ENCODE measurements at places on chromosomes 16 and 17.

- DNase-seq: peak; percentile 17
Observed at GRCh38 chr17:42894283-42895184, 6.1 kb upstream of the G6PC1 start.

GRCh38 chr16:88510091-88510994, 57.3 kb downstream of the ZFPM1 start:
- DNase-seq: no peak

DNA sequence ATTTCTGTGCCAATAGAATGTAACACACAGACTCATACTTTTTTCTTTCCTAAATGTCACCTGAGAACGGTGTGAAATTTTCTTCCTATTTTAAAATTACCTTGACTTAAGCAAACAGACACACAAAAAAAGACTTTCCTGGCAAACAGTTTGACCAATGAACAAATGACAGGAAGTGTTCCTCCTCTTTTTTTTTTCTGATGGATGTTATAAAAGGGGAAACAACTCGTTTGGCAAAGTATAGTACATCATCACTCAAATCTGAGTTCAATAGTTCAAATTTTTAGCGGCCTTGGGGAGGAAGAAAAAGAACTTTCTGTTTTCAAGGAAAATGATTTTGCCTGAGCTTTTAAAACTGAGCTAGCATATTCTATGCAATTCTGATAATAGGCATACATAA, 19.8 kb downstream of the HS3ST3A1 start:
- DNase-seq: no peak

DNA sequence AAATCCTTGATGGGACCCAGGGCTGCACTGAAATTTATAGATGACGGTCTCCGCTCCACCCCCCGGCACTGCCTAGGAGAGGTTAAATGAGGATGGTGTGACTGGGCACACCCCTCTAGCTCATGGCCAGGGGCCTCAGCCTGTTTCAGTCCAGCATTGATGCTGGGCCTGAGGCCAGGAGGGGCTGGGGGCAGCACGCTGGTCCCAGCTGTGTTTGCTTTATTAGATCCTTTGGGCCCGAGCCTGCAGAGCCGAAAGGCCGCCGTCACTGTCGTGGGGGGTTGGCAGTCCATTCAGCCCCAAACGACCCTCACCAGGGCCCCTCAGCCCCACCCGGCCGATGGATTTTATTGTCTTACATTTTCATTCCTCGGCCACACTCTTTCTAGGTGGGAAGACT, 10.8 kb upstream of the DOK4 start:
- DNase-seq: no peak

DNA sequence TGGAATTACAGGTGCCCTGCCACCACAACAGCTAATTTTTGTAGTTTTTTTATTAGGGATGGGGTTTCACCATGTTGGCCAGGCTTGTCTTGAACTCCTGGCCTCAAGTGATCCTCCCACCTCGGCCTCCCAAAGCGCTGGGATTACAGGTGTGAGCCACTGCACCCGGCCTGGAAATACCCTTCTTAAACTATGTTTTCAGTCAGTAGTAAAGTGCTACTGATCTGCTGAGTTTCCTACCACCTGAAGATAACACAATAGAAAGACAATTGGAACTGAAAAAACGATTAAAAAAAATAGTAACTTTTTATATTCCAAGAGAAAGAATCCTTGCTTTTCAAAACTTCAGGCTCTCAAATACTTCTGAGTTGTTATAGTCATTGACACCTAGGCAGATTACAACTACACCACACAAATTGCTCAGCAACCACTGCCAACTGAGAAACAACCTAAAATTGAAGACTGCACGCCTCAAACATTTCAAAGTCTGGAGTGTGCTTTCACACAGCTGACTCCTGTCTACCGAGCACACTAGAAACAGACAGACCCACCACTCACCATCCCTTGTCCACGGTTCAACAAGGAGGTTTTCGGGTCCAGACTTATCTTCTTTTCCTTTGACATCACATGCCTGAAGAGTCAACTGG, 40.9 kb downstream of the ZZEF1 start:
- DNase-seq: no peak

DNA sequence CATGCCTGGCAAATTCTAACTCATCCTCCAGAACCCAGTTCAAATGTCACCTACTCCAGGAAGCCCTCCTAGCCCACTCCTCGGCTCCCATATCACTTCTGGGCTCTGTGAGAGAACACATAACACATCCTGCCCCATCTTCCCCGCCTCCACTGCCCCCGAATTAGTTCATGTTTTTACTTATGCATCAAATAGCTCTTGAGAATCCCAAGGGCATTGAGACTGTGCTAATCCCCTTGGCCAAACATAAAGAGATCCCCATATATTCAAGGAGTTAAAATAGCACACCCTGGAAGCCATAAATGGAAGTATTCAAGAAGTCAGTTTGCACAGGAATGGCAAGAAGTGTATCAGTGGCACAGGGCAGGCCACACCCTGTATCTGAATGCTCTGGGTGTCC, 2.0 kb upstream of the CREBBP start:
- no peak for DNase-seq

DNA sequence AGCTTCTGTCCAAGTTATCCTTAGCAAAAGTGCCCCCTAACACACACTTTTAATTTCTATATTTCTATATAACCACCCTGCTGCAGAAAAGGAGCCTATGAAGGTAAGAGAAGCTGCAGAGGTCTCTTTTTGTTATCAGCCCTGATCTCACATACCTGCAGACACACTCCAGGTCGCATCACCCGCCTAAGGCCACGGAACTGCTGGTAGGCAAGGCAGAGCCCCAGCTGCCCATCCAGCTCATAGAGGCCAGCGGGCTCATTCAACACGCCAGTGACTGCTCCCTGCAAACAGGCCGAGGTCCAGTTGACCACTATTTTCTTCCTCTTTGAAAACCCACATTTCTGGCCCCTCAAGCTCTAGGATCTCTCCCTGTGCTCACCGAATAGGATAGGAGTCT, 12.2 kb downstream of the CTC1 start:
- no peak for DNase-seq

DNA sequence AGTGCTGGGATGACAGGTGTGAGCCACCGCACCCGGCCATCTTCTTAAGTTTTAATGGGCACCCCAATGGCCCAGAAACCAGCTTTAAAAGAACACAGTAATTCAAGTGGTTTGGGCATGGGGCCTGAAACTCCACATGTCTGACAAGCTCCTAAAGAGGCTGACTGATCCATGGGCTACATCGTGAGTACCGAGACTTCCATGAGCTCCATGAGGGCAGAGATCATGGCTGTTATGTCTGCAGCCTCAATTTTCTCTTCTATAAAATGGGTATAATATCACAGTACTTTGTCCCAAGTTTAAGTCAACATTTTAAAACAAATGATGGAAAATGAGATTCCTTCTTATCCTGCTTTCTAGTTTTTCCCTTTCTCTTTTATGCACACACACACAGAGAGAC, 397.6 kb upstream of the MAF start:
- DNase-seq: no peak

GRCh38 chr16:84497418-84498222, 6.8 kb downstream of the MEAK7 start:
- DNase-seq: no peak
